ENCODE measurements at places on chromosomes 5 and 9.

DNA sequence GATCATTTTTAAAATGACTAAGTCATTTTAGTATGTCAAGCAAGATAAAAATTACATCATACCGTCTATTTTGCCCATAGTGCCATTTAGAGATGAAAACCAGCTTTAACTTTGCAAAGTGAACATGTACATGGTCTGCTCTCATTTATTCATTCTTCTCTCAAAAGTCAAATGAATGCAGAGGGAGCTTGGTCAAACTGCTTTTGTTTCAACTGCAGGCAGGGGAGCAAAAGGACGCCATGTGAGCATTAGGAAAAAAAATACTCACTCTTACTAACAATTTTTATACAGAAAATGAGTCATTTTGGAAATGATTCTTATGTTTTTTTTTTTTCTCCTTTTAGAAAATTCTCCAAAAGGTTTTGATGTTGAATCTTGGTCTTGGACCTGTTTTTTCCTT lies 15.7 kb downstream of the SCGB3A1 start:
- no peak for DNase-seq

- no peak for DNase-seq
Measured at GRCh38 chr9:1366276-1366675, 316.1 kb downstream of the DMRT2 start.

DNA sequence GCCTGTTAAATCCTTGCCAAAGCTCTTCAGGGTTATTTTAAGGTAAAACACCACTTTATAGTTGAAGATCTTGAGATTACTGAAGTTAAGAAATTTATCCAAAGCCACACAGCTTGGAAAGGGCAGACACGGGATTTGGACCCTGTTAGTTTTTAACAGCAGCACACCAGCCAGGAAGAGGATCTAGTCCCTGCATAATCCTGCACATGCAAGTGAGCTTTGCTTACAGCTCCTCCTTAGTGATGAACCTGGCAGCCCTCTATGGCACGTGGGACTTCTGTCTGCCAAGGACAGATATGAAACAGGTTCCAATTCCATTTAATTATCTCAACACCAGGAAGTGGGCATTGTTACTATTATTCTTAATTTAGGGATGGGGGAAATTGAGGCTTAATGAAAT lies 108.7 kb downstream of the TRIM32 start:
- no peak for DNase-seq

DNA sequence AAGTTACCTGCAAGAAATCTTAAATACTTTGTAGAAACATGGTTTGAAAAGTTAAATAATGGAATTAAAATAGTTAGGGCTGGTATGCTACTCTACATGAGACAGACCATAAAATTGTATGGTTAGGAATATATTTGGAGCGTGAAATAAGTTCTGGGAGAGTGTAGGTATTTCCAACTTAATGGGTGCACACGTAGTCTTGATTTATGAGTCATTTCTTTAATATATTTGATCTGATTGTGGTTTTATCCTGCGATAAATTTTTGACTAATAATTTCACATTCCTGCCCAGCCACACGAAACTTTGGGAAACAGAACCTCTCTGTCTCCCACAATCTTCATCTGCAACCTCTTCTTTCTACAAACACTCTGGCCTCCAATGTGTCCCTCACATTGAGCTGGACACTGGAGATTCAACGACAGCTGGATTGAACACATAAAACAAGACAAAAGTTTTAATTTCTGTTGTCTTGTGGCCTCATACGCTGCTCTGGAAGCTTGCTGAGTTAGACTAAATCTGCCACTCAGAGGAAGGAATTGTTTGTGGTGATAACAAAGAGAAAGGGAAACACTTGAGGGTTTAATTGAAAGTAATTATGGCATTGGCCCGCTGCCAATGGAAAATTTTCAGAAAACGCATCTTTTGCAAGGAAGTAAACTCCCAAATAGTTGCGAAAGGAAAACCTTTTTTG lies 201.8 kb upstream of the ZNF608 start:
- DNase-seq, result no peak

DNA sequence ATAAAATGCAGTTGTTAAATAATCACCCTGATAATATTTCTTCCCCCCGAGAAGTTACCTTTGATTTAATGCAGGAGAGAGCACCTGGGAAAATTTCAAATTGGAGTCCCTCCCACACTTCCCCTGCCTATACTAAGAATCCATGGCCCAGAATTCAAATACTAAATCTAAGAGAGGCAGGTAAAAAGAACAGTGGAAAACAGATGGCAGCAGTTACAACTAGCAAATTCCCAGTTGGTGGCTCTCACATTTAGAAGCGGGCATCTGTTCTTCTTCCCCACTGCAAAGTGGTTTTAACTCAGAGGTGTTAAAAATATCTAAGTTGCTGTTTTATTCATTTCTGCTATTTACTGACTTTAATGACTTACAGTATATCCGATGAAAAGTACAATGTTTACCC lies 210.4 kb upstream of the ELAVL2 start:
- DNase-seq, result no peak

- DNase-seq, result no peak
Measured at GRCh38 chr9:13879981-13880380, 434.0 kb downstream of the NFIB start.

DNA sequence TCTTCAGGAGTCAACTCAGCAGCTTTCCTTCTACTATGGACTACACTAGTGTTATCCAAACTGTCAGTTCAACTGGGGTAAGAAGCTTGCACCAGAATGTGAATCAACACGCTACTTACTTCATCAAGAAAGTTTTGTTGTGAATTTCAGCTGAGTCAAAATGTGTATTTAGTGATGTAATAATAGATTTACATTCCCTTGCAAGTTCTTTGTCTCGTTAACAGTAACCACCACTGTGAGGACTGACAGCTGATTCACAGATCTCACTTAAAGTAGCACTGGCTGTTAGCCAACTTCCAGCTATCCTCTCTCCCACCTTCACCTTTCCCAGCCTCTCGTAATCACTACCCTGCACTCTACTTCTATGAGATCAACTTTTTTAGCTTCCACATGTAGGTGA lies 445.3 kb downstream of the NTRK2 start:
- DNase-seq, result no peak

GRCh38 chr9:14565352-14566016 lies 127.7 kb downstream of the ZDHHC21 start:
- no peak for DNase-seq

DNA sequence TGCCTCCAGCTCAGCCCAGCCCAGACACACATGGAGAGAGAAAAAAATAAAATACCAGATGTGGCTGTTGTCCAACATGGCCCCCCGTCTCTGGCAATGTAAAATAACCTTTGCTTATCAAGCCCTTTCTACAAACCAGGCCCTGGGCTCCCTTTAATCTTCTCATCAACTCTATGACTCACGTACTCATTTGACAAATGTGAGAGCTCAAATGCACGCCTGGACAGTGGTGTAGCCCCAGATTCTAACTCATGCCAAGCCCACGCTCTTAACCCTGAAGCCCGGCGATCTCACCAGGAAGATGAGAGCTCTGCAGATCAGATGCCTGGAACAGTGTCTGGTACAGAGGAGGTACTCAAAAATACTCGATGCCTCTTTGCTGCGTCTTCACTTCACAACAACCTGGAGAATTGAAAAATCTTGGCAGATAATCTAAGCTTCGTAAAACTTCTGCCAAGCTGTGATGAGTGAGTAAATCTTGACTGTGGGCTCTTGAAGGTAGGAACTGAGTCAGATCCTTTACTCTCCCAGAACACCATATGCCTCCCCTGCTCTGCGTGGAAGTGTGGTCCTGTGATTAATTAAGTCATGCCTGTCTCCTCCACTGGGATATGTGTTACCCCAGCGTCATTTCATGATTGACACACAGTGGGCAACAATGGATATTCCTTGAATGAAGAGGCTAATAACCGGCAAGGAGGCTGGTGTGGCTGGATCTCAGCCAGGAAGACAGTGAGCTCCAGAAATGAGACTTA lies 102.0 kb upstream of the FSTL4 start:
- no peak for DNase-seq

GRCh38 chr9:91978740-91979414 lies 28.8 kb upstream of the ROR2 start:
- DNase-seq, result no peak

Measured in NCI-H187 (cell line).